ENCODE measurements at places on chromosomes 5 and 9.

DNA sequence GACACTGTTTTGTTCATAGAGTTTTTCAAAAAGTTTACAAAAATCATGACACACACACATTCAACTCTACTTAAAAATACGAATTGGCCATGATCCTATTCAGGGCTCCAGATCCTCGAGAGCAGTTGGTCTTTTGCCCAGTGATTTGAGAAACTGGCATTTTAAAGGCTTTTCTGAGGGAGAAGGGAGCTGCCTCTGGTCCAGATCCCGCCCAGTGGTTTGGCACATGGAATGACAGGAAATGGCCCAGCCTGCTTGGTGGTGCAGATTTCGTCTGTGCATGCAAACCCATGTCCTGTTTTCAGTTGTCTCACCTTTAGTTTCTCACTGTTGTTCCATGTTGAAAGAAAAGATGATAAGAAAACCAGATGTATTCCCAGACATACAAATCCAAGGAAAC is 3.6 kb downstream of the CAMK4 start:
- DNase-seq = no peak

DNA sequence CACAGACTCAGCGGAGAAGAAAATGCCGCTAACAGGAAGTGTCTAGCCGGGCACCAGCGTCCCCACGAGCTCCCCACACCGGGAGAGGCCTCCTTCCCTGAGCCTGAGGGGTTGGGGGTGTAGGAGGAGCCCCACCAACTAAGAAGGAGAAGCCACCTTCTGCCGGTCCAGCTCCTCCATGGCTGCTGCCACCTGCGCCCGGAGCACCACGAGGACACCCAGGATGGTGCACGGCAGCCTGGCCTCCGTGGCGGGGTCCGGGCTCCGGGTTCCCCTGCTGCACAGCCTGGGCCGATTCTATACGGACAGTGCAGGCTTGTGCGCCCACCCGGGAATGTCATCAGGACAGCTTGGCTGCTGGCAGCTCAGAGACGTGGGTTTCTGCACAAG is 297 bp downstream of the LCN8 start:
- no peak for DNase-seq

- no peak for DNase-seq
These were observed 1571.2 kb upstream of the C9orf72 start for GRCh38 chr9:29144476-29144875.

DNA sequence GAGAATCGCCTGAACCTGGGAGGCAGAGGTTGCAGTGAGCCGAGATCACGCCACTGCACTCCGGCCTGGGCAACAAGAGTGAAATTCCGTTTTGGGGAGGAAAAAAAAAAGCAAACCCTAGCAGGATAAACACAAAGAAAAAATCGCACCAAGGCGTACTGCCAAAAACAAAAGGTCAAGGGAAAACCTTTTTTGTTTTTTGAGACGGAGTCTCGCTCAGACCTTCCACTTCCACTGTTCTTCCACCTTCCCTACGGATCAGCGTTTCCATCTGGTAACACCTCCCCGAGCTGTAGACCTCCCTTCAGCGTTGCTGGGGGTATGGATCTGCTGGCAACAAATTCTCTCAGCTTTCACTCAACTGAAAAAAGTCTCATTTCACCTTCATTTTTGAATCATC is 20.1 kb upstream of the FCN2 start:
- no peak for DNase-seq
